Activated naive CD4-positive, alpha-beta T cell treated with anti-CD3 and anti-CD28 coated beads for 36 hours (primary cell): ENCODE measurements at places on chromosomes 4 and X.
A peak's percentile ranks its signal among the peaks of the same experiment; 100 is the strongest.

DNA sequence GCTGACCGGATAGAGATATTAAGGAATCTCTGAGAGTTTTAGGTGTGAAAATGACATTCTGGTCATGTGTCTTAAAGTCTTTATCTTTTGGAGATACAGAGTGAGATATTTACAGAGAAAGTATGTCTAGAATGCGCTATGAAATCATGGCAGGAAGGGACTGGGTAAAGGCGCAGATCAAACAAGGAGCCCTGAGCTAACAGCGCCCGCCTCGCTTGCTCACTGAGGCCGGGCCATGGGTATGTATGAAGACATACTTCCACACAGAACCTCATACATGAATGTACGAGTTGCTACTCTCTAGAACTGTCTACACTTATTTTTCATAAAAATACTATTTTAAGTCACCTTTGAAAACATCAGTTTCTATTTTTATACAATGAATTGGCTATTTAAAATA, 20.0 kb downstream of the FAM53A start:
- no peak for DNase-seq

- no peak for DNase-seq
These were observed 5.2 kb downstream of the APBB2 start for GRCh38 chr4:41209187-41209586.

- peak; percentile 57 for DNase-seq
These were observed 37.1 kb upstream of the LEF1 start for GRCh38 chr4:108205859-108206258.

- no peak for DNase-seq
These were observed 66.0 kb downstream of the UBE2K start for GRCh38 chr4:39763714-39764572.

GRCh38 chr4:146051728-146052391, 113.2 kb upstream of the ZNF827 start:
- no peak for DNase-seq

DNA sequence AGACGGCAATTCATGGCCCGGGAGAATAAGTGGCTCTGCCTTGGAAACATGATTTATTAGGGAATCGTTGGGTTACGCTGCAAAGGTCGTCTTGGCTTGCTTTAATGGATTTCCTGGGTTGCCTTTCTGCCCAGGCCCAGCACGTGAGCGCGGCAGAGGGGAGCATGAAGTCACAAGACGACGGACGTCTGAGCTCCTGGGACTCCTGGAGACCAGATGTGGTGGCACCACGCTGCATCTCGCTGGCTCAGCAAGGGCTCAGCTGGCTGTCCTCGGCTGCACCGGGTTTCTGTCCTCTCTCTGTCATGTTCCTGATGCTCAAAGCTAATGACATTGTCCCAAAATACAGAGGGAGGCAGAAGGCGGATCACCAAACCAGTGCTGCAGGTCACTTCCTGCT, 61.2 kb downstream of the C4orf50 start:
- no peak for DNase-seq

DNA sequence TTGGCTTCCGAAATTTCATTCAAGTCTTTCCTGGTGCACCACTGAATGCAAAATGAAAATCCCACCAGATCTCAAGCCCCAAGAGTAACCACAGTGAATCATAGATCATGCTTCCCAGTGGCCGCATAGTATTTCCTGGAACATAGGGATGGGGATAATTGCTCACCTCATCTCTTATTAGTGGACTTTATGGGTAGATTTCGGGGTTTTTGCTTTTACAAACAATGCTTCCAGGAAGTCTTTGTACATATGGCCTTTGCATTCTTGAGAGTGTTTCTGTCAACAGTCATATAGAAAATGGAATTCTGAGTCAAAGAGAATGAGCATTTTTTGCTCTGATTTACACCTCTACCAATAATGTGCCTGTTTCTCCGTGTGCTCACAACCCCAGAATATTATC, 53.4 kb downstream of the PPEF2 start:
- peak; percentile 12 for DNase-seq

DNA sequence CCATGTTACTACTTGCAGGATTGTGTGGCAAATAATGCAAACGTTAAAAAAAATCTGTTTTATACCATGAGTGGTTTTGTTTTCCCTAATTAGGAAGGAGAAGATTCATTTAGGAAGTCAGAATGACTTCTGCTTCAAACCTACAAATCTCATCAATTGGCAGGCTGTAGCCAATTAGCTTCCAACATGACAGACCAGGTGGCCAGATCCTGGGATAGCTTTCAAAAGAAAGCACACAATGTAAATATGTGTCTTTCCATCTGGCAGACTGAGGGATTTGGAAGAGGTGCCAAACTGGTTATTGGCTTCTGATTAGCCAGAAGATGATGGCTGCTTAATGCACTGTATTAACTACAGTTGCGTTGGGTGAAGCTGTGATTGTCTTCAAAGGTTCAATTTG, 432.8 kb downstream of the ANKRD50 start:
- DNase-seq = no peak

DNA sequence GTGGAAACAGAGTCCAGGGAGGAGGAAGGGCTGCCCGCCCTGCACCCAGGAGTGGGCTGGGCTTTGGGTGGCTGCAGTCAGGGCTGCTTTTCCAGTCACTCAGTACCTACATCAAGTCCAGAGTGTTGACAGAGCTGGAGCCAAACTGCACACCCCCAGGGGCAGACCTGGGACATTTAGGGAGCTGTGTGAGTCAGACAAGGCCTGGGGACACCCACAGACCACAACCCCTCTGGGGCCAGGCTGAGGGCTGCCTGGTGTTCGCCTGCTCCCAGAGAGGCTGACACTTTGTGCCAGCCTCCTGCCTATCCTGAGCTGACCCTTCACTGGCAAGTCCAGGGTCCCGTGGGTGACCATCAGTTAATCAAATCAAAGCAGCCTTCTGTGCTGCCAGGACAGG, 240.0 kb downstream of the BCOR start:
- peak; percentile 59 for DNase-seq

- DNase-seq = no peak
These were observed 474.0 kb upstream of the NDST3 start for GRCh38 chr4:117560329-117560728.

GRCh38 chrX:84441143-84441542, 61.1 kb downstream of the HDX start:
- no peak for DNase-seq

DNA sequence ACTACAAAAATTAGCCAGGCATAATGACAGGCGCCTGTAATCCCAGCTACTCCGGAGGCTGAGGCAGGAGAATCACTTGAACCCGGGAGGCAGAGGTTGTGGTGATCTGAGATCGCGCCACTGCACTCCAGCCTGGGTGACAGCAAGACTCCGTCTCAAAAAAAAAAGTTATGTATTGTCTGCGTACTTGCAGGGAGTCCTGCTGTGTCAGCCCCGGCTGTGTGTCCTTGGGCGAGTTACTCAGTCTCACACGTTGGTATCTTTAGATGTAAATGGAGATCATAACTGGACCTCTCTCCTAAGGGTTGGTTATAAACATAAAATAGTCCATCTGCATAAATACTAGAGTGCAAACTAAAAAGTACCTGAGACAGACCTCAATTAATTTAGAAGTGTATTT, 22.7 kb upstream of the TBC1D14 start:
- no peak for DNase-seq

DNA sequence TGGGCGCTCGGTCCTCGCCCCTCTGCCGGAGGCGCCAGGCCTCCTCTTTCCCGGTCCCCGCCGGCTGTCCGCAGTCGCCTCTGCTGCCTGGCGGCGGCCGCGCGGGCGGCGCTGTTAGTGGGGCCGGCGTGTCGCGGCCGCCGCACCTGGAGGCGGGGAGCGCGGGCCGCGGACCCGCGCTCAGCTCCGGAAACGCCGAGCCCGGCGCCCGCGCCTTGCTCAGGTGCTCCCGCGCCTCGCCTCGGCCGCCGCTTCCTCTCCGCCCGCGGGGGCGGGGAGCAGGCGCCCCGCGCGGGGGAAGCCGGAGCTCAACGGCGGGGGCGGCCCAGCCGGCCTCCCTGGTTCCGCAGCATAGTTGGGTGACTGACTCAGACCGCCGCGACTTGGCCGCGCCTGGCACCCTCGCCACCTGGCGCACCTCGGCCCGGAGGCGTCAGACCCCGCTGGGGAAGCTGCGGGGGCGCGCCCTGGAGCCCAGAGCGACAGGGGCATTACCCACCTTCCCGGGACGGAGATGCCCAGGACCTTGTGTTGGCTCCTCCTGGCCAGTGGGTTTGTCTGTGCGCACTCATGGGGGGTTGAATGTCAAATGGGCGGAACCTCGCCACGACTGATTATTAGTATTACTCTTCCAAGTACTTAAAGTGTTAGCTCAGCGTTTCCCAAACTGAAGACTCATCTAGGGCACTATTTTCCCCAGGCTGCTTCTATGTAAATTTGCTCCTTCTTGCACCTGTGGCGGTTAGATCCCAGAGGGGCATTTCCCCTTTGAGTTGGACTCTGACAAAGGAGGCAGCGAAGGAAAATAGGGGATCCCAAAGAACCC, at the start of gene ARAP2:
ARAP2 (minus strand) TSS at position 258 of the 826 bp plus-strand sequence. CDS start 15,028 bp downstream, outside the sequence.
- DNase-seq = peak; percentile 77

GRCh38 chr4:104973708-104974107, 173.0 kb upstream of the TET2 start:
- no peak for DNase-seq

DNA sequence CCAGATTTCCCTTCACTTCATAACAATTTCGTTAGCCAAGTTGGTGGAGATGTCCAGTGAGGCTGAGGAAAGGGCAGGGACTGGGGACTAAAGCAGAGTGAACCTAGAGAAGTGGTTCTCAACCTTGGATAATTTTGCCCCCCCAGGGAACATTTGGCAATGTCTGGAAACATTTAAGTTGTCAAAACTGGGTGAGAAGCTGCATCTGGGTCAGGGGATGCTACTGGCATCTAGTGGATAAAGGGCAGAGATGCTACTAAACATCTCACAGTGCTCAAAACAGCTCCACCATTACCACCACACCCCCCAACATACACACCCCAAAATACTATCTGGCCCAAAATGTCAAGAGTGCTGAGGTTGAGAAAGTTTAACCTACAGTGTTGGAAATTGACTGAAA, 32.0 kb upstream of the FGF16 start:
- no peak for DNase-seq

DNA sequence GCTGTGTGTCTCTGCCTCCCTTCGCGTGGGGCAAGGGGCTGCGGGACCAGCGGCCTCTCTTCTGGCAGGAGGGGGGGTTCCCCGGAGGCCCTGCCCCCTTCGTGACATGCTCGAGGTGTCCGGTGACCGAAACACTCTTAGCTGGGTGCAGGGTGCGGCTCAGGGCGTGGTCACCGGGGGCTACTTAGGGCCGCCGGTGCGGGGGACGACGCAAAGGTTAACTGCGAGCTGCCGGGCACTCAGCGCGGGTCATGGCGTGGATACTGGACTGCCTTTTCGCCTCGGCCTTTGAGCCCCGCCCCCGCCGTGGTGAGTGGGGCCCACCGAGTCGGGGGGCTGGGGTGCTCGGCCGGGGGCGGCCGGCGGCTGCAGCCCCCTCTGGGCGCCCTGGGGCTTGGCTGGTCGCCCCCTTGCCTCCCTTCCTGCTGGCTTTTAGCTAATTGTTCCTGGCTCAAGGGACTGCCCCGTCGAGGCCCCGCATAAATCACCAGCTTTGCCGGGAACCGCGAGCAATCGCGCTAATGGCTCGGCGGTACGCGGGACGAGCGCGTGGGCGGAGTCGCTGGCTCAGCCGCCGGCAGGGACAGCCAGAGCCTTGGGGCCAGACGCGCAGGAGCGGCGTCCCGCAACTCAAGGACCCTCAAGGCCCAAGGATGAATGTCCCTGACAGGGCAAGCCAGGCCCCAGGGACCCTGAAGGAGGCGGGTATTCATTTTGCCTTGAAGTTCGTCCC, at the start of gene ARHGAP36:
ARHGAP36 (plus strand) TSS at position 211 of the 733 bp plus-strand sequence. CDS start 23,320 bp downstream, outside the sequence.
- DNase-seq = peak; percentile 6

DNA sequence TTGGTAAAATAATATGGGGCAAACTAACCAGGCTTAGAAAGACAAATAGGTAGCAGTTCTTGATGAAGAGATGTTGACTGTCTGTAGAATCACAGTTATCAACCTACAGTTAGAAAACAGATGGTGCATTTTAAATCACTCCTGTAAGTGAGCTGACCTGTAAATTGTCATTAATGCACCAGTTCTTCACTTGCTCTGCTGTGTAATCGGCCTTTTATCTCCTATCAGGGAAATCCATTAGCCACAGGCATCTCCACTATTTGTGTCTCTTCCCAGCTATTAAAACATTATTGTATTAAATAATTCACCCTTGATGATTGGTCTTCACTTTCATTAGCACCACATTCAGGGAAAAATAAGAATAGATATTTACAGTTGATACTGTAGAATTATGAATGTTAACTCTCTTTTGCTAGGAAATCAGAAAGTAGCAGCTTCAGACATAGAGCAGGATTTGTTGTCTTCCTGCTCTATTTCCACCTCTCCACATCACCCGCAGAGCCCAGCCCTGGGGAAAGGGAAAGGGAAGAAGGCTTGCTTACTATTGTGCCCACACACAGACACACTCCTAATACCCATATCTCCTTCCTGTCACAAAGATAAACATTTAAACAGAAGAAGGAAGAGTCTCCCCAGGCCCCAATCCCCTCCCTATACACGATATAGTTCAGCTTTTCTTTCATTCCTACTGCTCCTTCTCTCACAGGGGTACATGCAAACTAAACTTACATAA, 97.1 kb downstream of the REELD1 start:
- DNase-seq = no peak

- no peak for DNase-seq
These were observed 28.1 kb downstream of the FGF2 start for GRCh38 chr4:122854447-122855352.

DNA sequence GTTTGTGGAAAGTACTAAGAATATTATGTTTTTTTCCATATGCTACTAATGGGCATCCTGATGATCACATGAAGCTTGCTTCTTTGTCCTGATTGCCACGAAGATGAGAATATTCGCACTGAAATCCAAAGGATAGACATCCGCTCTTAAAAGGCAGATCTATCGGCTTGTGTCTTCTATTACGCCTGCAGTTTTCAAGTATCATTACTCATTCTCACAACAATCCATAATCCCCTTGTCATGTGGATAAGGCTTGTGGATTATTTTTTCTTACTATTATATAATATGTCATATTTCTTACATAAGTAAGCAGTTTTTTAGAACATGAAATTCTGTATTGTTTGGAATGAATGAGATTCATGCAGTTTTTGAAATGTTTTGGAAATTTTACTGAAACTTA, 62.8 kb downstream of the KCNIP4 start:
- no peak for DNase-seq
